CD14-positive monocyte (primary cell): ENCODE measurements at places on chromosomes 13 and 19.

DNA sequence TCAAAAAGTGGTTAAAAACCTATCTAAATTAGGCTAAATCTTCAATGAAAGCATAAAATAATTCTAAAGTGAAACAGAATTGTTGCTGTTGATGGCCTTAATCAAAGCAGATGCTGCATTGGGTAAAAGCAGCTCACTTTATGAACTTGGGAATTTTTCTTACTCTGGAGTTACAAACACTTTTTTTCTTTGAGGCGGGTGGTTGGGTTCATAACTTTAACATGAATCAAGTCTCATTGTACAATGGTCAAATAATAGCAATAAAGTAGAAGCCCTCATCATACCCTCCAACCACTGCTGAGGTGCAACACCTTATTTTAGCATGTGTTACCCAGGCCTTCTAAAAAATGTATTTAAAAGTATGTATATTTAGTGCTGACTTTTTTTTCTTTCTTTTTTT is 29.1 kb downstream of the NUP58 start:
- no peak for DNase-seq

GRCh38 chr19:40524133-40524549 is 52.5 kb upstream of the SHKBP1 start:
- no peak for DNase-seq

GRCh38 chr13:100533588-100534041 is 55.0 kb downstream of the GGACT start:
- DNase-seq, result no peak

- no peak for DNase-seq
Measured at GRCh38 chr19:58042495-58043340, 8.9 kb downstream of the ZSCAN1 start.

DNA sequence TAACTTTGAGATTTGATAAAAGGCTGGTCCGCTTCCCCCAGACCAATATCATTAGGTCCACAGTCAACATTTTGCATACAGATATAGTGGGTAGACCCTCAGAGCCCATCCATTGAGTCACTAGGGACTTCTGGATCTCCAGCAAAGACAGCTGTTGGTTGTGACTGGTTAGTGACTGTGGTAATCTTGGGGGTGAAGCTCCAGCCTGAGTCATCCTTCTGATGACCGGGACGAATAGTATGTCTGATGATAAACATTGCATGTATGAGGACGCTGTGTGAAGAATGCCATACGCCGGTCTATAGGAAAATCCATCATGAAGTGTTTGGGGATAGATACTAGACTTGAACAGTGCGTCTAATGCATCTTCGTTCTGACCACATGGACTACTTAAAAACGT is 307.0 kb downstream of the UQCRFS1 start:
- DNase-seq, result no peak

DNA sequence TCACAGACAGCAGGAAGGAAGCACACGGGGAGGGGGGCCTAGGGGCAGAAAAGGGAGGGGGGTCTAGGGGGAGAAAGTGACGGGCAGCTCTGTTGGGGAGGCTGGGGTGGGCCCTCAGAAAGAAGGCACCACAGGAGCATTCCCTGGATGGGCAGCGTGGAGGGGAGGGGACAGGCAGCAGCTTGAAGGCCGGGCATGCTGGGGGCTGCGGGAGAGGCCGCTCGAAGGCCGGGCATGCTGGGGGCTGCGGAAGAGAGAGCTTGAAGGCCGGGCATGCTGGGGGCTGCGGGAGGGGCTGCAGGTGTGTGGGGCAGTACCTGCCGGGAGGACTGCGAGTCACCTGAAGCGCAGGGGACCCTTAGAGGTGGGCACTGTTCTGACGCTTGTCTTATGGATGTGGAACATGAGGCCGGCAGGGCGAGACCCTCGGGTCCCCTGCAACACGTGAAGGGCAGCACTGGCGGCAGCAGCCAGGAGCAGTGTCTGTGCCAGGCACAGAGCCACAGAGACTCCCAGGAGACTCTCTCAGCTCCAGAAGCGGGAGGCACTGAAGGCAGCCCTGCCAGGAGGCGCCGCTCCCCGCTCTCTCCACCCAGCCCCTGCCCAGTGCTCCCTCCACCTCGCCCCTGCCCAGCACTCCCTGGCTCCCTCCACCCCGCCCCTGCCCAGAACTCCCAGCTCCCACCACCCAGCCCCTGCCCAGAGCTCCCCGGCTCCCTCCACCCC is 13.3 kb downstream of the ZNF787 start:
- no peak for DNase-seq

GRCh38 chr13:110887597-110888333 is 27.1 kb downstream of the ANKRD10 start:
- DNase-seq, result no peak

GRCh38 chr19:49744946-49745381 is 18.1 kb downstream of the TSKS start:
- no peak for DNase-seq

DNA sequence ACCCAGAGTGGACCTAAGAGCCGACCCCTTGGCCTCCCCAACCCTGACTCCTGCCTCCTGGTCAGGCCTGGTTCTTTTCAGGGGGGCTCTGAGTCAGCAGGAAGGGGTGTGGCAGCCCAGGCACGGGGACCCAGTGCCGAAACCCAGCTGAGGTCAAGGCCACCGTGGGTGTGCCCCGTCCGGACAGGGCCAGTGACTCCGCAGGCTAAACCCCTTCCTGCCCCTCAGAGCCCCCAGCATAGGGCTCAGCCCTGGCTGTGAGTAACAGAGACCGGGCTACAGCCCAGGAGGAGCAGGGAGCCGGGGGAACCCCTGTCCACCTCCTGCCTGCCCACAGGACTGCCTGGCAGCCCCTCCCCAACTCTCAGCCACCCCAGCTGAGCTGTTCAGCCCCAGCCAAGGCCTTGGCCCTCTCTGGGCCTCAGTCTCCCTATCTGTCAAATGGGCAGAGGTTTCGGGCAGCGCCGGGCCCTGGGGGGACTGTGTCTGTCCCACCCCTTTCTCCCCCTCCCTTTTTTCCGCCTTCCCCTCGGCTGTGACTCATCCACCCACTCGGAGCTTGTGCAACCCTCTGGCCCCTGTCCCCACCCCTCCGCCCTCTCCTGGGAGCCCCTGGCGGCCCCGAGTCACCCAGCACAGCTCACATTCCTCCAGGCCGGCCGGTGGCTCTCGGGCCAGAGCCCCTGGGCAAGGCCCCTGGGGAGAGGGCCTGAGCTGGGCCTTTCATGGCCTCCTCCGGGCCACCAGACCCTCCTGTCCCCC is 8.6 kb downstream of the ZBTB7A start:
- peak; percentile 98 for DNase-seq

DNA sequence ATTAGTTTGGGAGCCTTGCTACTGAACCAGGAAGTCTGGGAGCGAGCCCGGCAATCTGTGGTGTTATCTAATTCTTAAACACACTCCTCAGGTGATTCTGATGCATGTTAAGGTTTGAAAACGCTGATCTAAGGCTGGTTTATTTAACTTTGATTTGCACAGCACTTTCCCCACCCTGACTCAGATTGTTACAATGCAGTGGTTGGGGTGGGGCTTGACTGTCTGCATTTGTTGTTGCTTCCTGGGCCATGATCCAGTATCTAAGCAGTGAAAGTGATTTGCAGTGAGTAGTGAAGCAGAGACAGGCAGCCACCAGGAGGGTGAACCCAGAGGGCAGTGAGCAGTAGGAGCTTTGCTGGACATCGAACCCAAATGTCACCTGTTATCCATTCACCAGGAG is 81.6 kb upstream of the ARGLU1 start:
- no peak for DNase-seq

DNA sequence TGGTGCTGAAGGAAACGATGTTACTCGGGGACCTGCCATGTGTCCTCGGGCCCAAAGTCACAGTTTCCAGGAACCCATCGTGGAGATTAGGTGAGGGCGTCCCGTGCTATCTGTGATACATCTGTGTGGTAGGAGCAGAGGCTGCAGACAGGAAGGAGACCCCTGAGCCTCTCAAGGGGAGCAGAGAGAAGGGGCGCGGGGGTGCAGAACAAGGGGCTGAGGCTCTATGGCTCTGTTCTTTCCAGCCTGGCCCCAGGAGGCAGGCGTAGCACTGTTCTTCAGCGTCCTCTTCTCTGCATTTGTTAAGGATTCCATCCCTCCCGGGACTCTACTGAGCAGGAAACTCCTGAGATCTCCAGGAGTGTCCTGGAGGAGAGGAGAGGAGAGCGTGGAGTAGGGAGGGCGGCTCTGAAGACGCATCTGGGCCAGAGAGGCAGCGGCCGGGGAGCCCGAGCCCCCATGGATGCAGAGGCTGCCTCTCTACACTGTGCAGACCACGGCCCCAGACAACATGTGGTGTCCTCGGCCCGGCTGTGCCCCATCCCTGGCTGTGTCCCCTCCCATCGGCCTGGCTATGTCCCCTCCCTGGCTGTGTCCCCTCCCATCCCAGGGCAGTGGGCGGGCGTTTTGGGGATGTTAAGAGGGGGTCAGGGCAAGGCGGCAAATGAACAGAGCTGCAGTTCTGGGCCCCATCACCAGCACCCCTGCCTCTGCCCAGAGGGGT is 118.0 kb downstream of the ATP11A start:
- no peak for DNase-seq

DNA sequence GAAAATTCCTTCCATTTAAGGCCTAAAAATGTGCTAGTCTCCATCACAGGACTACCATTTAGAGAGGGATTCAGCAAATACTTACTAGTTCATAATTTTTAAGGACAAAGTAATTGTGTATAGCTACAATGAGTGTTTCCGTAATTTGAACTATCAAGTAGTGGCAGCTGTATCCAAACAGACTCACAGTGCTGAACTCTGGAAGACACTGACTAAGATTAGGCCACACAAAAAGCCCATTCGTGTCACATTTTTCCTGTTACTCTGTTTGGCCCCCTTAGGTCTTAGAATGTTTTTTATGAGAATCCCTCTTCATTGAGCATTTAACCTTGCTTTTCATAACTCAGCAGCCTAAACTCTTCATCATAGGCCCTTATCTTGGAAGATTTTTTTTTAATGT is 731.2 kb upstream of the PCDH9 start:
- no peak for DNase-seq

- DNase-seq, result no peak
Measured at GRCh38 chr13:99439048-99439447, 62.2 kb upstream of the TM9SF2 start.
